D721Med (cell line): ENCODE measurements at places on chromosomes 2 and 18.

- no peak for DNase-seq
Observed at GRCh38 chr2:184394642-184395041, 203.7 kb upstream of the ZNF804A start.

GRCh38 chr2:175883586-175884194, 118.4 kb downstream of the LNPK start:
- no peak for DNase-seq

DNA sequence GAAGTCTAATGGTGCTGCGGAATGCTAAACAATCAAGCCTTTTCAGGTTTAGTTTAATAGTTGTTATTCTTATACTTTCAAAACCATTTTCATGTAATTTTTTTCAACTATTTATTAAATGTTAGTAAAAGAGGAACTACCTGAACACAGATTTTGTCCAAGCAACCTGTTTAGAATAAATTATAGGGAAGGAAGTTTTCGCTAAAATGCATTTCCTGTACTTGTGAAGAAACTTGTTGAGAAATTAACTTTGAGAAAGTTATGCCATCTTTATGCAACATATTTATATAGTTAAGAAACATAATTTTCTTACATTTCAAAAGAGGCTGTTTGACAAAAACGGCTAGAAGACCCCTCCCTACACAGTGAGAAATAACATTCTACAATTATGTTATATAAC, 16.6 kb downstream of the MAP4K4 start:
- DNase-seq = no peak

DNA sequence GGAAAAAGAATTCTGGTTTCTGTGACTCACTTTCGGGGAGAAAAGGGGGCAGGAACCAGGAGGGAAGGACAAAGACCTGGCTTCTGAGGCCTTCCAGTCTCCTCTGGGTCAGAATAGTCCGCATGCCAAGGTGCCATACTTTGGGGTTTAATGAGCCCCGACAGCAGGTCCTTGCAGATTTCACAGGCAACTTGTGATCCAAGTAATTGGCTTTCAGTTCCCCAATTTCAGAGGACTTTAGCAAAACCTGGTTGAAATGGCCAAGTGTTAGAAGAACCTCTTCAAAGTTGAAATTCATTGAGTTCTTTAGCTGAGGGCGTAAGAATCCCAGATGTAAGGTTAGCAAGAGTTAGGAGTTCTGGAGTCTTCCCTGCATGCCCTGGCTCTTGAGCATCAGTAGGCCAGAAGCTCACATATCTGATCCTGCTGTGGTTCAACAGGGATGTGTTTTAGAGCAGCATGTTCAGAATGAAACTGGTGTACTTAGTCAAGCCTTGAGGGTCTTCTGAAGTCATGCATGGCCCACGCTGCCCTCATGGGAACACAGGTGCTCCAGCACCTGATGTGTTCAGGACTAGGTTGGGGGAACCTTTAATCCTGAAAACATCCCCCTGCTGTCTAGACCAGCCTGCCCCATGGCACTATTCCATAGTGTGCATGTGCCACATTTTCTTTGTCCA, 143.0 kb downstream of the NUP35 start:
- DNase-seq = no peak

GRCh38 chr2:228866781-228867180, 404.3 kb downstream of the PID1 start:
- DNase-seq = no peak

DNA sequence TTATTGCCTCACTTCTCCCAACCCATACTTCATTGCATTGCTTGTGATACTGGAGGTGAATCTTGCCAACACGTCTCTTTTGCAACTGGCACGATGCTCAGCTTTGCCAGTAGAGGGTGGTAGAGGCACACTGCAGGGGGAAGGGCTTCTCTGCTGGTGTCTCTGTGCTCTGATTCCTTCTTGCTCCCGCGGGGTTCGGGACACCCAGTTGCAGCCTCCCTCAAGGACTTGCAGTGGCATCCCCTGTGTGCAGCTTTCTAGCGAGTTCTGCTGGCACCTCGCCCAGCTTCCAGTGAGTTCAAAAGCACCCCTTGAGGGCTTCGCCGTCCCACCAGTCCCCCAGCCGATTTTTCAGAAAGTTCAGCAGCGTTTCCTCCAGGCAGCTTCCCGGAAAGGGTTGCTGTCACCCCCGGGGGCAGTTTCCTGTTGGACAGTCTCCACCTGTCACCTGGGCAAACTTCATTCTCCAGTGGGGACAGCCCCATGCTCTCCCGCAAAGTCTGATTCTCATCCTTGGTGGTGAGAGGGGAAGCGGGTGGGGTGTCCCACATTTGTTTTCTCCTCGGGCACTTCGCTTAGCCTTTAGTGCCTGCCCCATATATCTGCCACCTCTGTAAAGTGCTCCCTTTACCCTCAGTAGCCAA, 35.4 kb upstream of the EN1 start:
- DNase-seq = no peak

- no peak for DNase-seq
Observed at GRCh38 chr2:63104482-63104881, 53.9 kb downstream of the OTX1 start.

GRCh38 chr2:27916293-27916995, 25.9 kb downstream of the BABAM2 start:
- DNase-seq = no peak

DNA sequence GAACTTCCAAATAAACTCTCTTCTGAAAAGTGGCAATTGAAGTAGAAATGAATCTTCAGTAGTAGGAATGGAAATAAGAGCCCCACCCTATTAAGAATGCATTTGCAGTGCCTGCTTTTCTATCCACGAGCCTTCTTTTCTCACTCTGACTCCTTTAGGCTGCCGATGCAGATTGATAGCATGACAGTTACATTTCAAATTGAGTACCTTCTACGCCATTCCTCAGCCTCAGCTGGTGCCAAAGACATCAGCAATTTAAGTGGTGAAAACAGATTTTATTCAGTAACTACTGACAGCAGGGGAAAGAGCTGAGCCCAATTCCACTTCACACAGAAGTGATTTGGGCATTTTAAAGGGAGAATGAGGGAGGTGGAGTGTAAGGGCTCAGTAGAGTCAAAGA, 85.5 kb downstream of the PTH2R start:
- no peak for DNase-seq

DNA sequence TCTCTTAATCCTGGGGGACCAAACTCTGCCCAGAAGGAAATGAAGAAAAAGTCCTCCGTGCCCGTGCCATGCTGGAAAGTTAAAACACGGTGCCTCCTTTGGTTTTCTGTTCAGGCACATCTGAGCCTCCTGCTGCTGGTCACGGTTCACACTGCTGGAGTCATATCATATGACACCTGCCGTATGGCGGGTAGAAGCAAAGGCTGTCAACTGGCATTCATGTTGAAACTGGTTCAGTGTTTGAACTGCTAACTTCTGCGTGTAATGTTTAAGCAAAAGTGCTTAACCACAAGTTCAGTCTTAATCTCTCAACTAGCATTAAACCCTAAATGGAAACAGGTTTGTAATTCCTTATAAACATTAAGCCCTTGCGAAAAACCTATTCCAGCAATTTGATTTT, 3.1 kb downstream of the STK39 start:
- no peak for DNase-seq
